ENCODE measurements at places on chromosomes 6 and 20. TPM values are rescaled to one million over a fixed set of nuclear protein-coding genes. Genes with fewer than 3 reads are reported as not detected.

HELZ2 gene
- 42.7 TPM for total RNA-seq

NHLRC1 gene
- 2.0 TPM for total RNA-seq

ELOVL2 gene
- total RNA-seq = 0.43 TPM

SYNCRIP gene
- 92.9 TPM for total RNA-seq

PTCRA gene
- total RNA-seq = not detected

PYGB gene
- 172 TPM for total RNA-seq

HLA-DRB5 gene
- total RNA-seq = not detected

PKIB gene
- total RNA-seq = 45.0 TPM

OPRM1 gene
- not detected for total RNA-seq

LAMA4 gene
- total RNA-seq = 105 TPM

NRSN1 gene
- not detected for total RNA-seq

SRMS gene
- not detected for total RNA-seq

RHAG gene
- total RNA-seq = not detected

RALGAPB gene
- 40.9 TPM for total RNA-seq

CGAS gene
- 10.9 TPM for total RNA-seq

MOXD1 gene
- 25.2 TPM for total RNA-seq

NKX2-4 gene
- not detected for total RNA-seq

TRIM40 gene
- total RNA-seq = not detected

RIMS4 gene
- not detected for total RNA-seq

ATP6V1G2 gene
- total RNA-seq = 1.5 TPM

TRAPPC3L gene
- under 0.01 TPM for total RNA-seq

TFAP2A gene
- 0.22 TPM for total RNA-seq

FAM209A gene
- total RNA-seq = not detected
